Stimulated activated CD8-positive, alpha-beta memory T cell treated with anti-CD3 and anti-CD28 coated beads, Interleukin-15, amount 100 ng/mL, for 48 hours (primary cell): ENCODE measurements at places on chromosomes 16 and 17.

DNA sequence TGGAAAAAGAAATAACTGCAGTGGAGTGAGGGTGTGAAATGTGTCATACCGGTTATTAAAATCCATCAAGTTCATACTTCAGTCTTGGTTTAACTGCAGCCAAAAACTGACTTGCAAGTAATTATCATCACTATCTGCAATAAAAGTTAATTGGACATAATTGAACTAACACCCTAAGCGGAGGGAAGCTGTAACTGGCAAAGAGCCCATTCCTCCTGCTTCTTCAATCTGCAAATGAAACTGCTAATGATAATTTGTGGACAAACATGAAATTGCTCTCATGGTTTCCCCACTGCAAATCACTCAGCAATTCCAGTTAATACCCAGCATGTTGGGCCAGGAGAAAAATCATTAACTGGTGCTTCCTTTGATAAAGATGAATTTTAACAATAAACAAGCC is 46.5 kb downstream of the FAM222B start:
- no peak for DNase-seq

- no peak for DNase-seq
These were observed 77.1 kb downstream of the STX8 start for GRCh38 chr17:9498490-9498889.

DNA sequence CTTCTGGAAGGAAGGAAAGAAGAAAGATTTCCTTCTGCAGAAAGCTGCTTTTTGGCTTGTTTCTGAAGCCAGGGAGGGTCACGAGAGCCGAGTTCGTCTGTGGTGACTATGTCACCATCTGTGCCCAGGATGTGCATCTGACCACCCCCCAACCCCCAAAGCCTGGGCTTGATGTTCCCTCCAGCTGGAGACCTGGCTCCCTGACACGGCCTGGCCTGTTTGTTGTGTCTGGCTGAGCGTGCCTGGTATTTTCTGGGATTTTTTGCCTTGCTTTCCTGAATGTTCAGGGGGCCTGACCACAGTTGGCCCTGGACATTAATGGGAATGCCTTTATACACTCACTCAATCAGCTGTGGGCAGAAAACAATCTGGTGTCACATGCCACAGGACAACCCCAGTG is 38.9 kb downstream of the LGALS9 start:
- DNase-seq, result no peak

- peak; percentile 61 for DNase-seq
These were observed 13.4 kb upstream of the SULT1A1 start for GRCh38 chr16:28623172-28623711.

- DNase-seq, result no peak
These were observed 13.4 kb upstream of the ADCY7 start for GRCh38 chr16:50252874-50253513.

- DNase-seq, result no peak
These were observed 2.0 kb downstream of the FASN start for GRCh38 chr17:82095777-82096708.

DNA sequence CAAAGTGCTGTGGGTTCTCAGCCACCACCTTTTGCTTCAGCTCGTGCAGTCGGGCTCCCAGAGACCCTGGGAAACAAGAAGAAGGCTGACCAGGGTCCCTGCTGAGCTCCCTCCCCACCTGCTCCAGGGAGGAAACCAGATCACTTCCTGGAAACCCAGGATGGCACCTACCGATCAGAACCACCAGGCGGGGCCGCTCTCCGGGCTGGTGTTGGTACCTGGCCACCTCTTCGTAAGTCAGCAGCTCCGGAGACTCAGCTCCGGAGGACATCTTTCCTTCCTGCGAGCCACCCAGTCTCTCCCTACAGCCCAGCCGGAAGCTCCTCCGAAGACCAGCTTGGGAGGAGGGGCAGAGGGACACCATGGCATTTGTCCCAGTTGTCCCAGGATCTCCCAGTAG is 18.9 kb downstream of the MPP3 start:
- DNase-seq, result no peak

- no peak for DNase-seq
These were observed 745 bp downstream of the PAM16 start for GRCh38 chr16:4350365-4350786.

GRCh38 chr16:84246679-84247077 is 6.9 kb upstream of the KCNG4 start:
- no peak for DNase-seq
